ENCODE measurements at places on chromosomes 12 and 14. TPM values are rescaled to one million over a fixed set of nuclear protein-coding genes. Genes with fewer than 3 reads are reported as not detected.

DNA sequence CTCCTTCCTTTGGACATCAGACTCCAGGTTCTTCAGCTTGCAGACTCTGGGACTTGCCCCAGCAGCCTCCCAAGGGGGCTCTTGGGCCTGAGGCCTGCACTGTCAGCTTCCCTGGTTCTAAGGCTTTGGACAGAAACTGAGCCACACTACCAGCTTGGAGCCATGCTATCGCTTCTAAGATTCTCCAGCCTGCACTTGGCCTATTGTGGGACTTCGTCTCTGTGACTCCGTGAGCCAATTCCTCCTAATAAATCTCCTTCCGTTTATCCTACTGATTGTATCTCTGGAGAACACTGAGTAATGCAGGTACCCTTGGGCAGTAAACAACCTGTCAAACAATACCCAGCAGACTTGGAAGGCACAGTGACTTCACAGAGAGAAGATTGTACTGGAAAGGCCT, 24.9 kb upstream of the RHOJ start:
- no peak for DNase-seq

- no peak for DNase-seq
Measured at GRCh38 chr12:45938566-45938965, 51.8 kb downstream of the SCAF11 start.

- DNase-seq: no peak
Measured at GRCh38 chr14:75312341-75312740, 33.7 kb downstream of the FOS start.

- no peak for DNase-seq
Measured at GRCh38 chr14:24846261-24846660, 203.7 kb downstream of the STXBP6 start.

GRCh38 chr12:6691473-6691872, 2.3 kb upstream of the ZNF384 start:
- no peak for DNase-seq

- no peak for DNase-seq
Measured at GRCh38 chr12:43159506-43159905, 392.5 kb downstream of the ADAMTS20 start.

- DNase-seq: no peak
Measured at GRCh38 chr12:93358821-93359220, 18.9 kb upstream of the NUDT4 start.

DNA sequence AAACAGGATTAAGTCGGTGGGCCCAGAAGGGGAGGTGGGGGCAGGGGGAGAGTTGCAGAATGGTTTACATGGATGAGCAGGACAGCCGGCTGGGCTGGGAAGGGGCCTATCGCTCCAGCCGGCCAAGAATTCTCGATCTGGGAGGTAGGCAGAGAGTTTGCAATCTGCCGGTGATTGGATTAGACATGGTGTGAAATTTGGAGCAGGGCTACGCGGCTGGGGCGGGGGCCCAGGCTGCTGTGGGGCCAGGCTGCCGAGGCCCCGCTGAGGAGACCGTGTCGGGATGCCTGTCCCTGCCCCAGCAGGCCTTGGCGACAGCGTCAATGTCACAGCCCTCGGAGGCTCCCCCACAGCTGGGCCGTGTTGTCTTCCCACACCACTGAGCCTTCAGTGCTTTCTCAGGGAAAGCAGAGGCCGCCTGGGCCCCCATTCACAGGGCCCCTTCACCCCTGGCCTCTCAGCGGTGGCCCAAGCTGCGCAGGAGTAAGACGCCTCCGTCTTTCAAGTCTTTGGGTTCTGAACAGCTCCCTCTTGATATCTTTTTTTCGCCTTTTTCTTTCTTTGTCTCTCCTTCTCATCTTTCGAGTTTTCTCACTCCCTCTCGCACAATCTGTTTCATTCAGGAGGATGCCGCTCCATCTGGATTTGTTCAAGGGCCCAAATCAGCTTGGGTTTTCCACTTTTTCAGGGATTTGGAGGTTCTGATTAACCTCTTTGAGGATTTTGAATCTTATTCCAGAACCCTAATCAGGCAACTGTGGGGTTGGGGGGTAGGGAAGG, 117.5 kb upstream of the PARP11 start:
- no peak for DNase-seq

GRCh38 chr12:33605757-33606156, 166.1 kb upstream of the SYT10 start:
- no peak for DNase-seq

DNA sequence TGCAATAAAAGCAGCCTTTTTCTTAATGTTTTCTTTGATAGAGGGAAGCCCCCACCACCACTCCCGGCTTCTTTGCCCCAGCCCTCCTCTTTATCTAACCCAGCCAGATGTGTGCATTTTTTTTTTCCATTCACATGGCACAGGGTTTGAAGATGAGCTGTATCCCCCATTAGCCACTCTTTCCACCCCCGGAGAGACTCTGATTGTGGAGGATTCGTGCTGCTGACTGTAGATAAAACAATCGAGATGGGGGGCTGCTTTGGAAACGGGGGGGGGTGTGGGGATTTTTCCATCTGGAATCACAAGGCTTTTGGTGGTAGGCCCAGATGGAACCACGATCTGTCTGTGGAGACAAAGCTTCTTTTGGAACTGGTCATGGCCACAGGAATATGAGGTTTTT, 46.2 kb upstream of the VASH1 start:
- no peak for DNase-seq

- DNase-seq: no peak
Measured at GRCh38 chr12:94231709-94232108, 83.3 kb downstream of the PLXNC1 start.

DNA sequence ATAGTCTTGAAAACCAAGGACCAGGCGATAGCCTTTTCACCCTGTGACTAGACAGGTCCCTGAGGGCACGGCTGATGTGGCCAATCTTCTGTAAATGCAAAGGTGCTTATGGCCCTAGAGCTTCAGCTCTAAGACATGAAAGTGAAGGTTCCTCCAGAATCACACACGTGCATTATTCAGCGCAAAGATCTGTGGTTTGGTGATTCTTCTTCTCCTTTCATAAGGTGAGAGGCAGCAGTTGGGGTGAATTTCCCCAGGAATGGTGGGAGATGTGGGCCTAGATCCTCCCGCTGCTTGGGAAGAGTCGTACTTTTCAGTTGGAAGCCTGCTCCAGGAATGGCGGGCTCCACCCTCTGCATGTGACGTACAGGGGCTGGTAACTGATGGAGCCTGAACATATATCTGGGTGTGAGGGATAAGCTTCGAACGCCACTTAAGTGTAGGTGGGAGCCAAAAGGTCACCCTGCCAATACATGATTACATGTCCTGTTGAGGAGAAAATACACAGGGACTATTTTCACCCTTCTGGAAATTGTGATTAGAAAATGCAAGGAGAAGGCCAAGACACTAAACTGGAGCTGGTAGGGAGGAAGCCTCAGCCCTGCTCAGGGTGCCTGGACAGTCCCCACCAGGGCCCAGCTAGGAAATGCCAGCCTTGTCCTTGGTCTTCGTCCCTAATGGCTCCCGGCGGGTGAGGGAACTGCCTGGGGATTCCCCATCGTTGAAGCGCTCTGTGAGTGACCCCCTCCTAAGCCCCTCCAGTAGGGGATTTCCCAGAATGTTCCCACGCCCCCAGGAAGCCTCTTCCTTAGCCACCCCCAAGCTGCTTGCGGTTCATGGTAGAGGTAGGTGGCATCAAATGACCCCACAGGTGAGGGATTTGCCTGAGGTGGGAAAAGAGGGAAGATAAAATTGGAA, 17.6 kb downstream of the BATF start:
- DNase-seq: no peak

DNA sequence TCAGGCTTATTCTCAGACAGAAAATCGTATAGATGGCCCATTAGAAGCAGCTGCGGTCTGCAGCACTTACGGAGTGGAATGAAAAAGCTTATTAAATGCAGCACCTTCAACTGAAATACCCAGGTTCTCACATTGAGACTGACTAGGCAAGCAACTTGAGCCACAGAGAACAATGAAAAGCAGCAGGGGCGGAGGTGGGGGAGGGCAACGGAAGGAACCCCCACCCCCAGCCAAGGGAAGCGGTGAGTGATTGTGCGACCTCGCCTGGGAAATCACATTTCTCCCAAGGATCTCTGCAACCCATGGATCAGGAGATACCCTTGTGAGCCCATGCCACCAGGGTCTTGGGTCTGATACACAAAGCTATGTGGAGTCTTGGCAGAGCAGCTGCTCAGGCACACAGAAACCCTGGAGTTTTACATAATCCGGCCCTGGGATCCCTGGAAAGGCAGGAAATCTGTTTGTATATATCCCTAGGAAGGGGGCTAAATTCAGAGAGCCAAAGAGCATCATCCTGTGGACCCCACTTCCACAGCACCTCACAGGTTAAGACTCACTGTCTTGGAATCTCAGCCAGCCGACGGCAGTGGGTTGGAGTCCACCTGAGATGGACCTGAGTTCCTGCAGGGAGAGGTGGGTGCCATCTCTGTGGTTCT, 38.1 kb downstream of the PZP start:
- DNase-seq: no peak

DNA sequence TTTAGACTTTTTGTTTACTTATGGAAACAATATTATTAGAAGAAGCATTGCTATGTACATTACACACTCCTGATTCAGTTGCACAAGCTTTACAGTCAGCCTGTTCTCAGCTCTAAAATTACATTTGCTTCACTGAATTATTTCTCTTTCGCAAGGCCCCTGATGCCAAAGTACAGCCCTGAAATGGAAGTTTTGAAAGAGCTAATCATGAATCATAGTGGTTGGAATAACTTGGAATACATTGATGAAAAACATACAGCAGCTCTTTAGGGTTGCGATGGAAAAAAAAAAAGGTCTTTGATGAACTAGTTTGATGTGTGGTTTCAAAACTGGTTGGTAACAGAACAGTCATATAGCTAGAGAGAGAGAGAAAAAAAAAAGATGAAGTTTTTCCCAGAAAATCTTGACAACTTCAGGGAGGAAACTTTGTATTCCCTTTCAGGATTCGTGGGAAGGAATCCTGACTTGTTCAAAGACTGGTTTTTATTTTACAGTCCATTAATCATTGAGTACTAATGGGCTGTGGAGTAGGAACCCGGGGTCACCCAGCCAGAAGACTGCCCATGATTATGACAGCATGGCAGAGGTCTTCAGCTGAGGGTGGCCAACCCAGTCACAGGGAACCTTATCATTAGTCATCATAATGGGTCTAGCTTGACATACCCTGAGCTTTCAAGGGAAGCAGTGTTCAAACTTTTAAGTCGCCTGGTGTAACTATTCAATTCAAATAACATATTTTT, 460.1 kb downstream of the NAV3 start:
- no peak for DNase-seq

GRCh38 chr14:96363751-96364336, 518 bp downstream of the GSKIP start:
- no peak for DNase-seq

- no peak for DNase-seq
Measured at GRCh38 chr12:59085690-59086089, 165.4 kb upstream of the LRIG3 start.

DNA sequence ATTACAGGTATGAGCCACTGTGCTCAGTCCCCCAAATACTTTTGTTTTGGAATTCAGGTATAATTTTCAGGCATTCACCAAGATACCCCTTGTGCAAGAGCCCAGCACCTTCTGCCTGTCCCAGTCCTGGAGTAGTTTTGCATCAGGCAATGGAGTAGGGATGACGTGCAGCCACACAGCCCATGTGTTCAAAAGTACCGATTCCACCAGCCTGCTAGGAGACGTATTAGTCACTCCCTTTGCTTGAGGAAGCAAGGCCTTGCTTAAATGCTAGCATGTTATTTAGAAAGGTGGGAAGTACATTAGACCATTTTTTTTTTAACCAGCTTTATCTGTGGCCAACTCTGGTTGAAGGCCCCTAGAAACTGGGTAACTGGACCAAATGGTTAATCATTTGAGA, 15.0 kb upstream of the GALNT16 start:
- DNase-seq: no peak

DNA sequence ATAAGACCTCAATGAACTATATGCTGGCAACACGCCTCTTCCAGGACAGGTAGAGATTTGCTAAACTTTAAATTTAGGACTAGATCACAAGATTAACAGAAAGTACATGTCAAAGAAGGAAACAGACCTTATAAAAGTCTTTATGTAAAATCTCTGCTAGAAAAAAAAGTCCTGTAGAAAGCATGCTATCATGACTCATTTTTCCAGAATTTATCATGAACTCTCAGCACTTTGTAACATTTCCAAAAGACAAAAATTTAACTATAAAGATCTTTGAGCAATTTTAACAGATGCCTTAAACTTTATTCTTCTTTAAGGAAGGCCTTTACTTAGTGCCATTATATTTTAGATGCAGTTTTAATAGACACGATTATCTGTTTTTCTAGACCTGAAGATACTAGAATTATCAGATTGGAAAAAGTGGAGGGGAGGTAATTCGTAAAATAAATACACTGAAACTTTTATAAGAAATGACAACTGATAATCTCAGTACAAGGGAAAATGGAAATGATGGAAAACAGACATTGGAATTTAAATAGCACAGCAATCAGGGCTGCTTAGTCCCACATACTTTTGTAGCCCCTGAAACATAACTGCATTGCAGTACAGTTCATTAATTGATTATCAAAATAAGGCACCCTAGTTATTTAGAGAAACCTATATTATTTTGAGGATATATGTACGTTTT, 92.0 kb downstream of the TTLL5 start:
- DNase-seq: no peak

SSPN gene
- polyA plus RNA-seq: 1.0 TPM

VIPAS39 gene
- 25.6 TPM for polyA plus RNA-seq

RPAP3 gene
- polyA plus RNA-seq: 10.2 TPM

LMNTD1 gene
- polyA plus RNA-seq: 0.42 TPM

ZC2HC1C gene
- 0.23 TPM for polyA plus RNA-seq

SMCO3 gene
- polyA plus RNA-seq: not detected

RIMKLB gene
- polyA plus RNA-seq: 31.6 TPM

KCNC2 gene
- not detected for polyA plus RNA-seq

CEBPE gene
- not detected for polyA plus RNA-seq

PARP11 gene
- polyA plus RNA-seq: 3.5 TPM

OAS3 gene
- 54.1 TPM for polyA plus RNA-seq
